T-helper 2 cell treated with Interferon-gamma antibody and Interleukin-4, amounts not matched to agents 5 μg/mL and 100 μg/mL, for 36 hours (primary cell): ENCODE measurements at places on chromosomes 12 and 14.

- no peak for DNase-seq
Measured at GRCh38 chr12:50231346-50231745, 52.0 kb downstream of the LIMA1 start.

DNA sequence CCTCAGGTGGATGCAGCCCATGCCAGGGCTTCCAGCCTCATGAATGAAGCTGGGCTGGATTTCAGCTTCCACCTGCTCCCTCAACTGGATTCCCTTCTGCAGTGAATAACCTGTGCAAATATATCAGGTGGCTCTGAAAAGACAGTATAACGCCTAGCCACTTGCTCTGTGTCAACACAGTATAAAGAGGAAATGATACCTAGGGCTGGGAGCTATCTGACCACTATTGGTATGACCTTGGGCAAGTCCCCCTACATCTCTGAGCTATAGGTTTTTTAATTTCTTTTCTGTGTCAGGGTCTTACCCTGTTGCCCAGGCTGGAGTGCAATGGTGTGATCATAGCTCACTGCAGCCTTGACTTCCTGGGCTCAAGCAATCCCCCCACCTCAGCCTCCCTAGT lies 19.8 kb downstream of the ISM2 start:
- DNase-seq: no peak

DNA sequence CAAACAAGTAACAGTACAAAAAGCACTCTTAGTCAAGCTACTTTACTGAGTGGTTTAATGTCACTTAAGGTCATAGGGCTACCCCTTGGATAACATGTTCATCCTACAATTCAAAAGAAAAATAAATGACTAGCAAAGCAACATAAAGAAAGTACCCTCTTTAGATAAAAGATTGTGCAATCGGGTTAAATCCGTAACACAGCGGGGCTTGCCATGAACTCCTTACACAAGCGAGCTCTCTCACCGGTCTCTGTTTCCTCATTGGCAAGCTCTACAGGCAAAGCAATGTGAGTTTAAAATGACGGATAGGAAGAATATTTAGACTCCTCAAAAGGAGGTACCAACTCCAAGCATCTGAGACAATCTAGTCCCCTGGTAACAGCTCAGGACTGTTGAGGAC lies 140.6 kb downstream of the EGLN3 start:
- no peak for DNase-seq

- no peak for DNase-seq
Measured at GRCh38 chr12:27177706-27178105, 66.4 kb upstream of the STK38L start.

DNA sequence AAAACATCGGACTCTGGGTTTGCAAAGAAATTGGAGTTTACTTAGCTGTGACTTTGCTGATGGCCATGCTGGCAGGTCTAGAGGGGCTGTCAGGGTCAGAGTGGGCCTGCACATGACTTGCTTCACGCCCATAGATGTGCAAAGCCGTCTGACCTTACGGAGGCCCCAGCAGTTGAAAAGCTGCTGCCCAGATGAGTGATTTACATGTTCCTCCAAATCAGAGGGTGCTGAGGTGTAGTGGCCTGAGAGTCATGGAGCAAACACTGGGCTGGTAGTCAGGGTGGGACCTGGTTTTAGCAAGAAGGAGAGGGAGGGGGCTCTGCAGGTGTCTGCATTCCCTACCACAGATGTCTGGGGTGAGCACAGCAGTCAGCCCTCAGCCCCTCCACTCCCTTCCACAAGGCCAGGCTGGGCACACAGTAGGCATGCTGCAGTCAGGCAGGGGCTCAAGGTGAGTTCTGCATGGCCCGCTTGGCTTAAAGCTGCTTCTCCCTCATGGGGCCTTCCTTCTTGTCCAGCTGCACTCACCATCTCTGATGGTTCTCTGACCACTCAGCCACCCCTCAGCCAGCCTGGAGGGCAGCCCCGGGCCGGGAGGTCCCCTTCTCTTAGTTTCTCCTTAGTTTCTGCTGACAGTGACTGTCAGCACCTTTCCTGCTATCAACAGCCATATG lies 34.2 kb upstream of the EML1 start:
- no peak for DNase-seq

- DNase-seq: no peak
Measured at GRCh38 chr14:105041841-105042765, 21.2 kb upstream of the CDCA4 start.

- no peak for DNase-seq
Measured at GRCh38 chr12:50110762-50111351, 1.2 kb upstream of the COX14 start.

- DNase-seq: no peak
Measured at GRCh38 chr12:125164541-125164940, 99.3 kb downstream of the AACS start.

DNA sequence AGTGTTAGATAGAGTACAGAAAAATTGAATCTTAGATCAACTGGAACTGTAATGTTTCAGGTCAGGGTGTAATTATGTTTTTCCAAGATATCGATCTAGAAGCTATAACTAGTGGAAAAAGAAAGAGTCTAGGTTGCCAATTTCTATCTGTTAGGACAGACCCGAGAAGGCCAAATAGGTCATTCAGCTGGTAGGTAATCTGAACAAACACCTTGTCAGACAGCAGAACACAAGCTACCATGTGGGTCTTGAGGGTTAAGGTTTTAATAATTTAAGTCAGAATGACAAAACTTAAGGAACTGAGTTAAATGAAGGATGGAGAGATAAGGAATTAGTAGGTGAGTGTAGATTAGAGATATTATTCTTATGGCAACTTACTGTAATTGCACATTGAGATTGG lies 44.9 kb upstream of the KCNMB4 start:
- no peak for DNase-seq

- peak; percentile 43 for DNase-seq
Measured at GRCh38 chr12:1117970-1118563, 127.0 kb downstream of the ERC1 start.

- DNase-seq: no peak
Measured at GRCh38 chr12:11917501-11917900, 153.2 kb upstream of the BCL2L14 start.

DNA sequence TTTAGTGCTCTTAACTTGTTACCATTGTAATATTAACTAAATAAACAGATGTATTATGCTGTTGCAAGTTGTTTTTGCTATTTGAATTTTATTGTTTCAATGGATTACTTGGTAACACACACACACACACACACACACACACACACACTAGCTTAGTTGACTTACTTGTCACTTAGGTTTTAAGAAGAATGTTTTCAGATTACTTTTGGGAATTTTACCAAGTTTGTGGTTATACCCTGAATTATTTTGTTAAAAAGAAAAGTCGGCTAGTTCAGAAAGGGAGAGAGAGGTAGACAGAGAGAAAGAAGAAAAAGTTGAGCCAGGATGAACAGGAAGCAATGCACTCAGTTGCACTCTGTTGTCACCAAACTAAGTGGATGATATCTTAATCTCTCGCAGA lies 5.3 kb downstream of the SSTR1 start:
- DNase-seq: no peak

DNA sequence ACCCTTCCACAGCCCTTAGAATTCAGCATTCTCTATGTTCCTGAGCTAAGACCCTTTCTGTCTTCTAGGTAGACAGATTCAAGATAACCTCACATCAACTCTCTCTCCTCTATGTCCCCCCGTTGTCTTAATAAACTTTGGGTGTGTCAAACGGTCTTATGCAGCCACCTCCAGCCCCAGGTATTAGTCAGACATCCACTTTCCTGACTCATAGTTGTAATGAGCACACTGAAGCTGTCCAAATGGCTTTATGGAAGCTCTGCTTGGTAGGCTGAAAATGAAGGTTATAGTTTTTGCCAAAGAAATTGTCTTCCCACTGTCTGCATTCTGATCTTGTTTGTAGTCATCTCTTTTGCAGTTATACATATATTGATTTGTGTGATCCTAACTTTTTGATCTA lies 482.0 kb downstream of the RMST start:
- DNase-seq: no peak

GRCh38 chr12:6326316-6327228 lies 15.3 kb downstream of the TNFRSF1A start:
- DNase-seq: no peak

- DNase-seq: no peak
Measured at GRCh38 chr14:100903672-100904185, at the start of gene RTL1. Gene RTL1 (minus strand): TSS chr14:100903722. CDS start chr14:100884788, 18,934 bp downstream.

DNA sequence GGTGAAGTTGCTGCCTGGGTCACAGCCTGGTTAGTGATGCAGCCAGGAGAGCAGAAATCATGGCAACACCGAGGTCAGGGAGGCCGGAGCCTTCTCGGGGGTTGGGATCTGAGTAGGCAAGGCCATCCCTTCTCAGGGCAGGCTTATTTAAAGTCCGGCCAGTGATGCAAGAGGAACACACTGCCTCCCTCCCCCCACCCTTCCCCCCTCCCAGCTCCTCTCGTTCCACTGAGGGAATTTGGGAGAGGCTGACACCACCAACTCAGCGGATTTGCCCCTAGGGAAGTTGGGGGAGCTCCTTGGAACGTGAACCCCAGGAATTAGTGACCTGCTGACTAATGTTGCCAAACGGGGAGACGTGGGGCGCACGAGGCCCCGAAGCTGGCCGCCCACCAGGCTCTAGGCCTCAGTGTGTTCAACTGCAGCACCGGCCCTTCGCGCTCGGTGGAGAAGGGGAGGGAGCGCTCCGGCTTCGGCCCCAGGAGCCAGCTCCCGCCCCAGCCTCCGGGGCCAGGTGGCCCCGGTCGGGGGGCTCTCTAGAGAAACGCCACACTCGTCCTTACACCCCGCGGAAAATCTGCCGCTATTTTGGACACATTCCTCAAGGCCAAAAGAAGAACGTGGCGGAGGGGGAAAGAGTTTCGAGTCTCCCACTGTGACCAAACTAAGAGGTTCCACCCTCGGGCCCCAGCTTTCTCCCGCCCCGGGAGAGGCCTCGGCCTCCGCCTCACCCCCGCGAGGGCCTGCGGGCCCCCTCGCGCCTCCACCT lies 1.6 kb downstream of the CTDSP2 start:
- peak; percentile 15 for DNase-seq

DNA sequence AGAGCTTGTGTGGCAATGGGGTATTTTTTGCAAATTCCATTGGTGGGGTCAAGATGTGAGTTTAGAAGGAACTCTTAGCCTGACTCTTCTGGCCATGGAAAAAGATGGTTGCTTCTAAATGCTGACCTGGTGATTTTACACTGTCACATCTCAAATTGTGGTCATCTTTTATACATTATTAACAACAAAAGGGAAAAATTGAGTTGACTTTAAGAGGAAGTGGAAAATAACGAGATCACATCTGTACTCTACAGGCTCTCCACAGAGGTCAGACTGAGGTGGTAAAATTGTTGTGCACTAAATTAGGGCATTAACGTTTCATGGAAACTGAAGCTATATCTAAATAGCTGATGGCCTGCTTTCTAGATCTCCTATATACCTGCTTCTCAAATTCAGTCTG lies 44.7 kb downstream of the PTPN11 start:
- no peak for DNase-seq

DNA sequence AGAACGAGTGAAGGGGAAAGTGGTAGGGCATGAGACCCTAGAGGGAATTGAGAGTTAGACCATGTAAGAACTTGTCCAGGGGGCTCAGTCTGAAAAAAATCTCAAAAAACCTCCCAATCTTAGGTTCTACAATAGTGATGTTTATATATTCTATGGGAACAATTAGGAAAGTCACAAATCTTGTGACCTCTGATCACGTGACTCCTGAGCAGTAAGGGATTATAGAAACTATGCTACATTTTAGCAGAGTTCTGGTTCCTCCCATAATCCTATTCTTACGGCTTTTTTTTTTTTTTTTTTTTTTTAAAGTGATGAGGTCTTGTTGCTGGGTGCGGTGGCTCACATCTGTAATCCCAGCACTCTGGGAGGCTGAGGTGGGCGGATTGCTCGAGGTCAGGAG lies 5.8 kb downstream of the ADCK1 start:
- no peak for DNase-seq
